Renal cortical epithelial cell (primary cell): ENCODE measurements at places on chromosomes 2 and 18.

DNA sequence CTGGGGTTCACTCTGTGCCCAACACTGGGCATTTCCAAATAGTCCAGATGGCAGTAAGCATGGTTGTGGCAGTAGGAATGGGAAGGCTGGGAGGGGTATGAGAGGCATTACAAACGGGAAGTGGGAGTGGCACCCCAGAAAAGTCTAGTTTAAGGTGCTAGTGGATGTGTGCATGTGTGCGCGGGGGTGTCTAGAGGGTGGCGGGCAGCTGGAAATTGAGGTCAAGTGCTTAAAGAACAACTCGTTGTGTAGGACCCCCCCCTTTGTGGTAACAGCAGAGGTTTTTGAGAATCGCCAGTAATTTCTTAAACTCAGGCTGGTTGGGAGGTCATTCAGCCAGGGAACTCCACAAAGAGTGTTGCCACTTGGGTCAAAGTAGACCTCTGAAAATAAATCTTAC is 69.9 kb downstream of the RHBDD1 start:
- DNase-seq, result no peak

DNA sequence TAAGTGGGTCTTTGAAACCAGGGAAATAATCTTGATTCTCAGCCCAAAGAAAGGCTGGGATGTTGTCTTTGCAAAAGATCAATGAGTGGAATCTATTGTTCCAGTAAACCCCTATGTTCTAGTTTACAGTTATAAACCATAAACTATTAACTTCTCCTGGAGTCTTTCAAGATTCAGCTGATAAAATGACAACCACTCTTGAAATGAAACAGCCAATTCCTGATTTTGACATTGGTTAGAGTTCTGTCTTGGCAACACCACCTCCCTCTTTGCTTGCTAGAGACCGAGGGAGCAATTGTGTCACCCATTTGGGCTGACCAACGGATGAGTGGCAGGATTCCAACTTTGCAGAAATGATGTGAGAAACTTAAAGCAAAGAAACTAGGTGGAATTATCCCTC is 746.9 kb downstream of the SLC4A3 start:
- no peak for DNase-seq

GRCh38 chr2:95296880-95297487 is at the start of gene KCNIP3:
KCNIP3 (plus strand) TSS chr2:95297347; CDS start chr2:95297439, 92 bp downstream.
- DNase-seq, result no peak

DNA sequence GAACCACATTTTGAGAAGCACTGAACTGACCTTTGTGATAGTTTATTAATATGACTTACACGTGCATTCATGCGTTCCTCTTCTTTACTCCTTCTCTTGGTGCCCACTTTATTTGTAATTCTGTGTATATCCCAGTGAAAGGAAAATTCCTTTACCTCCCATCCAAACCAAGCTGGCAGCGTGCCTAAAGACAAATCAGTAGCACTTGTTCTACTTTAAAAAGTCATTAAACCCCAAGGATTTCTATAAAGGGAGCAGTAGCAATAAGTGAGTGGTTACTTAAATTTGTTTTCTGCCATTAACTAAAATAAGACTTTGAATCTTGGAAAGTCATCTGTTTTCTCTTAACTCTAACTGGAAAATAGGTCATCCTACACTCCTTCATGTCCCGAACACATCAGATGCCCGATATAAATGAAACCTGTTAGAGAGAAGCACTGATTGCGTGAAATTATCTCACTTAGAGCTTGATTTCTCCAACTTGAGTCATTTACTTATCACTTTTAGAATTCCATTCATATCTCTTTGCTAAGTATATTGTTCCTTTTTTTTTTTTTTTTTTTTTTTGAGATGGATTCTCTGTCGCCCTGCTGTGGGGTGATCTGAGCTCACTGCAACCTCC is 10.7 kb downstream of the PIK3C3 start:
- no peak for DNase-seq

DNA sequence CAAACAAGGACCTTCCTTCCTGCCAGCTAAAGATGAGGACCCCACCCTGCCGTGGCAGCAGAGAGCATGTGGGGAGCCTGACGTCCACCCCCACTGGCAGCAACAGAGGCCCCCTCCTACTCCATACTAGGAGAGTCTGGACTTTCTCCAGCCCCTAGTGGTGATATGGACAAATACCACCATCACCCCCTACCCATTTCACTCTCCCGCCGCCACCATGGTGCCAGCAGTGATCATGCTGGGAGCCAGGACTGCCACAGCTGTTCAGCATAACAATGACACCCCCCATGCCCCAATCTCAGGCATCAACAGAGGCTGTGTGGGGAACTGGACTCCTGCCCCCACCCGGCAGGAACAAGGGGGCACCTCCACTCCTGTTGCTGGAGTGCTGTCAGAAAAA is 42.7 kb upstream of the ATP9B start:
- DNase-seq, result no peak

DNA sequence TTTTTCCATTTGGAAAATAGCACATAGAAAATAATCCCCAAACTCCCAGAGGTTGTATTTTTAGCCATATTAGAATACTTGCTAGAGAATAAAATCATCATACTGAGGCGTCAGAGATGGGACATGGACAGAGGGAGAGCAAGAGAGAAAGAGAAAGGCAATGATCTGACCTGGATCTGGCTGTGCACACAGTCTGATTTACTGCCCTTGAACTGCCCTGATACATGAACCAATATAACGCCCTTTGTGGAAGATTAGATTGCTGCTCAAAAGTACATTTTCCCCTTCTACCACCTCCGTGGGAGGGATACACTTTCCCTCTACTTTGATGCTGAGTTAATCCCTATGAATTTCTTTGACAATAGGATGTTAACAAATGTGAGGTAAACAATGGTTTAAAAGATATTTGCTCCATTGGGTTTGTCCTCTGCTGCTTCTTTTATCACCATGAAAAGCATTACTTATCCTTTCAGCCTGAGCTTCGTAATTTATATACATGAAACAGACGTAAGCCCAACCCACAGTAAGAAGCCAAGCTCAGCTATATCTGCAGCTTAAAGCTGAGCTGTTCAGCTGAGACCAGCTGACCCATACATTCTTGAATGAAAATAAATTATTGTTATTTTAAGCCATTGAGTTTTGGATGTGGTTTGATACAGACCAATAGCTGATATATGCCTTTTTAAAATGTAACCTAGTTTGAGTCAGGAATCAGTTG is 1664.6 kb upstream of the CELF4 start:
- DNase-seq, result no peak

GRCh38 chr2:172944022-172944793 is 131.4 kb upstream of the MAP3K20 start:
- DNase-seq, result peak; percentile 35

DNA sequence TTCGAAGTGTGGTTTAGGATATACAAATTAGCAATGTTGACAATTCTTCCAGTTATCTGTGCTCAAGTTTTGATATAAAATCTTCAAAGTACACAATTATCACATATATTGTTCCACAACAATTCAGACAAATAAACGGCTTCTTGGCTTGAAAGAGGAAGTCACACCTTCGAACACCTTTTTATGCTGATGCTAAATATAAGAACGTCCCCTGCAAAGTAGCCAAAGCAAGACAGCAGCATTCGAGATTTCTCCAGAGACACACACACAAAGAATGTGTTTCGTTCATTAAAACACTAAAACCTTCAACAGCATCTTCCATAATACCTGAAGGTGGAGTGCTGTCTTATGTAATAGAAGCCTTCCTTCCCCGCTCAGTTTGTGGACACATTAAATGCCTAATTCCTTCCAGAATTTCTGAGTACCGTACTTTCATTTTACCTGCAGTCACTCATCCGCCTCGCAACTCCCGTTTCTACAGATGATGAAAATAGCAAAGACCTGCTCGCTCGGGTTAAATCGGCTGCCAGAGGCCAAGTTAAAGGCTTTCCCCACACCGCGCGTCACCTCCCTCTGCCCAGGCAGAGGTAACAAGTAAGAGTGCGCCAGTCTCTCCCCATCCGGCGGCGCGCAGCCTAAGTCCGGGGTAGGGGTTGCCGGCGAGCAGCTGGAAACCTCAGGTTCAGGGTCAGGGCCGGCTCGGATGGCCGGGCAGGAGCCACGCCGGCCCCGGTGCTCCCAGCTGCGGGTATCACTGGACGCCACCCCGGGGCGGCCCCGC is 847 bp downstream of the SERPINE2 start:
- peak; percentile 19 for DNase-seq

DNA sequence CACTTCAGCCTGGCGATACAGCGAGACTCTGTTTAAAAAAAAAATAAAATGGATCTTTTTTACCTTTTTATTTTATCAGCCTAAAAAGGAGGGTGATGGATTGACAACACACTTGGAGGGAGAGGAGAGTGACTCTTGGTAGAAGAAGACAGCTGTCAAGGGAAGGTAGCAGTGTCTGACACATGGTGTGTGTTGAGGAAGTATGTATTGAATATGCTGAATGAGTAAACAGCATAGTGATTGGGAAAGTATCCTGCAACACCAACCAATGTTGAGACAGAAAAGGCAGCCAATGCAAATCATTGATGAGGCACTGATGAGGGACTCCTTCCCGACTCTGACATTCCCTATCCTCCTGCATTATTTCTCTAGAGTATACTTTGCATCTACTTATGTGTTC is 306.4 kb downstream of the LPIN1 start:
- no peak for DNase-seq

GRCh38 chr2:157911246-157911645 is 35.1 kb upstream of the ACVR1 start:
- DNase-seq, result no peak

DNA sequence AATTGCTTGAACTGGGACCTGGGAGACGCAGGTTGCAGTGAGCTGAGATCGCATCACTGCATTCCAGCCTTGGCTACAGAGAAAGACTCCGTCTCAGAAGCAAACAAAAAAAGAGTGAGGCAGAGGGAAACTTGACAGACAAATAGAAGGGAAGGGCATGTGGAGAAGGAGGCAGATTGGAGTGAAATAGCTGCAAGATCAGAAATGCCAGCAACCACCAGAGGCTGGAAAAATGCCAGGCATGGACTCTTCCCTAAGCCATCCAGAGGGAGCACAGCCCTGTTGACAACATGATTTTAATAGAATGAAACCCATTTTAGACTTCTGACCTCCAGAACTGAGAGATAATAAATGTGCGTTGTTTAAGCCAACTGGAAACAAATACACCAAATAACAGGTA is 447.2 kb upstream of the SPHKAP start:
- DNase-seq, result no peak

- peak; percentile 79 for DNase-seq
Measured at GRCh38 chr2:27724905-27725701, 46.4 kb upstream of the MRPL33 start.

GRCh38 chr2:204655101-204655500 is 109.8 kb downstream of the PARD3B start:
- DNase-seq, result peak; percentile 62

DNA sequence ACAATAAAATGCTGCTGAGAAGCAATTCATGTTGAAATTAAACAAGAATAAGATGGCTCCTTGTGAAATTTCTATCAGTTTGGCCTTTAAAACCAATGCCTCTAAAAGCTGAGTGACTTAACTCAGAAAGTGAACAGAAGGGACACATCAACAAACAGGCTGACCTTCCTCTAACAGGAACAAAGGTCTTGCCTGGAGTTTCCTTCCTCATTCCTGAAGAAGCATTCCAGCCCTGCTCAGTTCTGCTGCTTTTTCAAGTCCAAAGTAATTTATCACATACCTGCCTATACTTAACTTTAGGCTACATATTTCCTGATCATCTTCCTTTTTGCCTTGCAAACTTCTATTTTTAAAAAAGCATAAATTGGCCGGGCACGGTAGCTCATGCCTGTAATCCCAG is 14.1 kb downstream of the PTRHD1 start:
- peak; percentile 47 for DNase-seq

DNA sequence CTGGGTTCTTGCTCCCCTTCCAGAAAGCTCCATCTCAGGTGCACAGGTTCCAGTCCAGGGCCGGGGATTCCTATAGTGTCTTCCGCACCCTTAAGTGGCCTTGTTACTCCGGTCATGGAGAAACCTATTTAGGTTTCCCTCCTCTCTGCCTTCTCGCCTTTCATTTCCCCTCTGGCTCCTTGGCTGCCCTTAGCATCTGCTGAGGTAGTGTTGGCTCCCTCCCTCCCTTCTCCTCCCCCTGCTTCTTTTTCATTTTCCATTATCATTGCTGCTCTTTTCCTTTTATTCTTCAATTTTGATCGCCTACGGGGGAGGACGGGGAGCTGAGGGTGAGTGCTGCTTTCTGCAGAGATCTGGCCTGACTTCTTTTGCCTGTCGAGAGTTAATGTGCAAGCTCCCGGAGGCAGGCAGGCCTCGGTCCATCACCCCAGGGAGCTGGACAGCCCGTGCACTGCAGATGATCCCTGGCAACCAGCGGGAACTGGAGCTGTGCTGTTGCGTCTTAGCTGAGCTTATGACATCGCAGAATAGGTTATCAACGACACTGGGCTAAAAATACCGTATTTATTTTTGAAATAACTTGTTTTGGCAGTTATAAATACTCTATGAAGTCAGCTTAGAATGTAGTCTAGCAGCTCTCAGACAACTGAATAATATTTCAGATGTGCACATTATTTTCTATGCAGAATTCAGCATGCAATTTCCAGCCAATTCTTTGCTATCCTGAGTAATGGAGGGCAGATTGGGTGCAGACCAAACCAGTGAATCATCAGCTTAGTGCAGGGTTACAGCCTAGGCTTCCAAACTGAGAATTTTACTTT is 141.9 kb downstream of the SLC4A3 start:
- DNase-seq, result no peak

DNA sequence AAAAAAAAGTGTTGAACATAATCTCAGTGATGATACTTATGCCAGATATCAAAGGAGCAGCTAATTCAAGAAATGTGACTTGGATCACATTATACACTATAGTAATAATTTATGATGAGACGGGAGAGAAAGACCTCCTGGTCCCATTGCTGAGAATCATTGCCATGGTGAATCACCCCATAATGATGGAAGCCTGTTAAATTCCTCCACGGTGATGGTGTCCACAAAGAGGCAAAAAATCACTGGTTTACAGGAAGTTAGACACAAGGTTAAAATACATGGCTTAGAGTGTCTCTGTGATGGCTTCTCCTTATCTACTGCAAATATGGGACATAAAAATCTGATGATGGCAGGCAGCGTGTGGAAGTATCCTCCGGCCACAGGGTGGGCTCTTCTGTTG is 210.0 kb downstream of the CDH2 start:
- no peak for DNase-seq

- DNase-seq, result no peak
Measured at GRCh38 chr2:24329700-24330099, 30.6 kb downstream of the ITSN2 start.

DNA sequence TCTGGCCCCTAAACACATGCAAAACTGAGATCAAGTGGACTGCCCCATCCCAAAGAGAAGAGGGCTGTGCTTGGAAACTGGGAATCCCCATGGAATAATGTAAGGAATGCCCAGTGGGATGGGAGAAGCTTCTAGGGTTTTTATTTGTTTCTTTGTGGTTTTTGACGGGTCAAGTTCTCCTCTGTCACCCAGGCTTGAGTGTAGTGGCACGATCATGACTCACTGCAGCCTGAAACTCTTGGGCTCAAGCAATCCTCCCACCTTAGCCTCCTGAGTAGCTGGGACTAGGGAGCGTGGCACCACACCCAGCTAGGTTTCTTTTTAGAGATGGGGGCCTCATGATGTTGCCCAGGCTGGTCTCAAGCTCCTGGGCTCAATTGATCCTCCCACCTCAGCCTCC is 101.7 kb upstream of the ZSWIM2 start:
- peak; percentile 15 for DNase-seq
